ENCODE measurements at places on chromosomes 7 and 10. TPM values are rescaled to one million over a fixed set of nuclear protein-coding genes. Genes with fewer than 3 reads are reported as not detected.

Gene GIMAP7
- 430 TPM for total RNA-seq

GRCh38 chr7:134787064-134787463, 7.6 kb downstream of the CALD1 start:
- H3K27me3 ChIP-seq: no peaks in the 10 kb centered on the region
- H3K4me3 ChIP-seq: no peak overlapping the region
- H3K36me3 ChIP-seq: no peaks in the 10 kb centered on the region

DNA sequence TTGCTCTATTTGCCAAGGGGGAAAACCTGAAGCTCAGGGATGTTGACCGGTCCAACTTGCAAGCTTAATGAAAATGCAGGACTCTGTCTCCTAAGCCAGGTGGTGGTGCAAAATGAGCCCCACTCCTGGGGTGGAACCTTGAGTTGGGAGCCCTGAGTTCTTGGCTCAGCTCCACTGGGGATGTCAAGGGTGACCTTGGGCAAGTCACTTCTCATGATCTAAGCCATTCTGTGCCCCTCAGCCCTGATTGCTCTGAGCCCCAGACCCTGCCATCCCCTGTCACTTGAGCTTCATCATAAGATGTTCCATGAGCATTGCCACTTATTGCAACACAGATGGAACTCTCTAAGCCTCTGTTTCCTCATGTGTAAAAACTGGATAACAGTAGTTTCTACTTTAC, 33.9 kb downstream of the MYL10 start:
- peaks cover 3% of the 10 kb centered on the region for H3K27me3 ChIP-seq
- no peak overlapping the region for H3K27ac ChIP-seq
- H3K4me3 ChIP-seq: no peak overlapping the region
- no peaks in the 10 kb centered on the region for H3K4me1 ChIP-seq

DNA sequence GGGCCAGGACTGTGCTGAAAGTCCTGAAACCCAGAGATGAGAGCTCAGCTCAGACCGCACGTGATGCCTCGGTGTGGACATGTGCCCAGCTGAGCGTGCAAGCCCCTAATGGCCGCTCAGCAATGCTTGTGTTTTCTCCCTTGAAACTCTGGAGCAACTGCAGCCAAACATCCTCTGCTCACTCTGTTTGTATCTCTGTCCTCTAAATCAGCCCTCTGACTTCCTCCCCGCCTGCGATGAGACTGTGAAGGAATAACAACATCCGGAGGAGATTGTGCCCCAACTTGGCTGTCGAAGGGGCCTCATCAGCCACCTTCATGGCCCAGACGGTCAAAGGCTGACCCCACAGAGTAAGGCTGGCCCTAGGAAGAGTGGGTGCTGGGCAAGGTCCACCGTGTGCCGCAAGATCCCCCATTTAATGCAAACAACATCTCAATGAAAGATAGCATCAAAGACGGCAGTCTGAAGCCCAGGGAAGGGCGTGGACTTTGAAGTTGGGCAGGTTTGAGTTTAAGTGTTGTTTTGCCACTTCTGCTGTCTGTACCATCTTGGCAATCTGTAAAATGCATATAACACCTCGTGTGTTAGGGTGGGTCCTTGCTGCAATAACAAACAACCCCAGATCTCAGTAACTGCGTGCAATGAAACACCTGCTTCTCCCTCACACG, 39.9 kb downstream of the CALML3 start:
- peaks cover 40% of the 10 kb centered on the region for H3K4me1 ChIP-seq
- H3K36me3 ChIP-seq: no peaks in the 10 kb centered on the region
- H3K27me3 ChIP-seq: no peaks in the 10 kb centered on the region
- peak overlapping the region; percentile 85 for H3K27ac ChIP-seq

DNA sequence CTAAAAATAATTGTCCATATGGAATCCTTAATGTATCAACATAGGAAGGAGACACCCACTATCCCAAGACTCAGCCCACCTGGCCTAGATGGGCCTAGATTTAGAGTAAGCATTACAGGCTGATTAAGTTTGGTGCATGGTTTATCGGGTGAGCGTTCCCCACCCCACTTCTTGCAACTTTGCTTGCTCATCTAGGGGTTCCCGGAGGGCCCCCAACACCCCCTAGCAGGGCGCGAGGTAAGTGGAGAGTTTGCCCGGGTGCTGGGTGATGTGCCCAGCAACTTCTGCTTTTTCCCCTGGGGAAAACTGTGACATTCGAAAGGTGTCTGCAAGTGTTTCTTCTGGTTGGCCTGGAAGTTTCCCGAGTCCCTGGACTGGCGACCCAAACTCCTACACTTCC, 31.7 kb downstream of the SKIDA1 start:
- no peak for DNase-seq
- H3K36me3 ChIP-seq: no peaks in the 10 kb centered on the region
- H3K4me1 ChIP-seq: peaks cover 10% of the 10 kb centered on the region
- H3K27me3 ChIP-seq: peaks cover 43% of the 10 kb centered on the region
- H3K27ac ChIP-seq: no peak overlapping the region
- H3K4me3 ChIP-seq: no peak overlapping the region

GRCh38 chr7:136386876-136387275, 409.7 kb upstream of the MTPN start:
- DNase-seq: no peak
- H3K27me3 ChIP-seq: no peaks in the 10 kb centered on the region
- no peaks in the 10 kb centered on the region for H3K4me1 ChIP-seq

DNA sequence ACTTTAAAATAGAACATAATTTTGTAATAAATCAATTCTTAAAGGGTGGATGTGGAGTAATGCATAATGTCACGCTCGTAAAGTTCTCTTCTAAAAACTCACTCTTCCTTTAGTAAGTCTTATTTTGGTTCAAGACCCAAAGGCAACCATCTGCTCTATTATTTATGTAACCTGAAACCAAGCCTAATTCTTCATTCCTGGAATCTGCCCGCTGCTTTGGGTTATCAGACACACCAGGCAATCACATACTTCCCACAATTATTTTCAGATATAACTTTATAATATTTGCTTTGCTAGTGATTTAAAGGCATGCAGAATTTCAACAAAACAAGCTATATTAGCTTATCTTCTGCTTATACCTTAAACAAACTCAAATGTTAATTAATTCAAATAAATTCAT, 39.0 kb downstream of the RAB11FIP2 start:
- H3K4me3 ChIP-seq: no peak overlapping the region
- no peaks in the 10 kb centered on the region for H3K27me3 ChIP-seq
- H3K4me1 ChIP-seq: no peaks in the 10 kb centered on the region

- no peaks in the 10 kb centered on the region for H3K36me3 ChIP-seq
- H3K4me1 ChIP-seq: no peaks in the 10 kb centered on the region
- H3K27ac ChIP-seq: no peak overlapping the region
- H3K4me3 ChIP-seq: no peak overlapping the region
- H3K27me3 ChIP-seq: no peaks in the 10 kb centered on the region
Observed at GRCh38 chr7:85457911-85458310, 271.1 kb upstream of the SEMA3D start.
